ENCODE measurements at places on chromosomes 3 and 15.

- DNase-seq, result no peak
Measured at GRCh38 chr15:78312536-78312935, 13.1 kb upstream of the SKIC8 start.

DNA sequence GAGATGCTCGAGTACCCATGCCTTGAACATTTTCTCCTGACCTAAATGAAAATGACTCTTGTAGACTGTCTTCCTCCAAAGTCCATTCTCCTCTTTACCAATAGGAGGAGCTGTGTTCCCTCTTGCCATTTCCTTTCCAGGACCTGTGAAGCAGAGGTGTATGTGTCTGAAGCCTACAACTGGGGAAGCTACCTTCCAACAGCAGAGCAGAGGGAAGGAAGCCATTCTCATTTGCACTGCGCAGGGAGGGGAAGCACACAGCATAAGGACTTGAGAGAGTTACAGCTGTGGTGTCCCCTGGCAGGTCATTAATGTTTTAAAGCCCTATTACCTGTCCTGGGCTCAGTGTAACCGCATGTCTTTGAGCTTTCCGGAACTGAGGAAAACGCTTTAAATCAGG, 38.7 kb downstream of the HSPBAP1 start:
- peak; percentile 2 for DNase-seq

- peak; percentile 22 for DNase-seq
Measured at GRCh38 chr3:158313338-158313927, 203.5 kb downstream of the RSRC1 start.

DNA sequence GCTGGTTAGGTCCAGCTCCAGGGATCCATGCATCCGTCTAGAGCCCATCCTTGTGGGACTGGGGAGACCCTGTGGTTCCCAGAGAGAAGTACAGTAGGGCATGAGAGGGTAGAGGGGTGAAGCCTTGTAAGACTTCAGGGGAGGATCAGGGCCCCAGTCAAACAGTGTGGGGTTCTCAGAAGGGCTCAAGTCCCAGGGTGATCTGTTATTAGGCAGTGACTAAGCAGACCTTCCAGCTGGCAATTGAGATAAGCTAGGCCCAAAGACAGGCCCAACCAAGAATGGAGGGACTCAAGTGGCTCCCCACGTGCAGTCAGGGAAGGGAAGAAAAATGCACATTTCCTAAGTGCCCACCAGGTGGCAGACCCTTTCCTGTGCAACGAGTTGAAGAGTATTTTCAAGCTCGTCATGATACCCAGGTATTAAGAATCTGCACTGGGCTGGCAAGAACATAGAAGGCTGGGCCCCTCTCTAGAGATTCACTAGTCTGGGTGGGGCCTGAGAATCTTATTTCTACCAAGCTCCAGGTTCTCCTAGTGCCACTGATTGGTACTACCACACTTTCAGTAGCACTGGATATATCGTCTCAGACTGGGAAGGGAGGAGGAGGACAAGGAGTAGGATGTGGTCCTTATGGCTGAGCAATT, 240.8 kb downstream of the NR1D2 start:
- DNase-seq, result peak; percentile 45

GRCh38 chr15:98127586-98127985, 167.1 kb downstream of the ARRDC4 start:
- DNase-seq, result no peak

GRCh38 chr3:176623468-176624150, 573.7 kb downstream of the TBL1XR1 start:
- DNase-seq, result no peak

DNA sequence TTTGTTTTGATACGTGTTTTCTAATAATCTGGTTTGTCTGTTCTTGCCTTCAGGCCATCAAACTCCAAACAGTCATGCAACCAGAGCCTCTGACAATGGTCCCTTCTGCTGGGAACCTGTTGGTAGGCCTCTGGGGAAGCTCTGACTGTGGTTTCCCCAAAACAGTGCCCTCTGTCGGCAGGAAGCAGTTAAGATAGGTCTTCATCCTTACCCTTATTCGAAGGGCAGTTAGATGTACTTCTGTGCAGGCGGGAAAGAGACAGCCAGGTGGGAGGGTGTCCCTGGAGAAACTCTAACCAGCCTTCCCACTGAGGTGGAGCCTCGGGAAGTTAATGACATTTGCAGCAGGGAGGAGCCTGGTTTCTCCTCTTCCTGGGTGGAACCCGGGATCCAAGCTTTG, 81.6 kb upstream of the CHMP2B start:
- no peak for DNase-seq

DNA sequence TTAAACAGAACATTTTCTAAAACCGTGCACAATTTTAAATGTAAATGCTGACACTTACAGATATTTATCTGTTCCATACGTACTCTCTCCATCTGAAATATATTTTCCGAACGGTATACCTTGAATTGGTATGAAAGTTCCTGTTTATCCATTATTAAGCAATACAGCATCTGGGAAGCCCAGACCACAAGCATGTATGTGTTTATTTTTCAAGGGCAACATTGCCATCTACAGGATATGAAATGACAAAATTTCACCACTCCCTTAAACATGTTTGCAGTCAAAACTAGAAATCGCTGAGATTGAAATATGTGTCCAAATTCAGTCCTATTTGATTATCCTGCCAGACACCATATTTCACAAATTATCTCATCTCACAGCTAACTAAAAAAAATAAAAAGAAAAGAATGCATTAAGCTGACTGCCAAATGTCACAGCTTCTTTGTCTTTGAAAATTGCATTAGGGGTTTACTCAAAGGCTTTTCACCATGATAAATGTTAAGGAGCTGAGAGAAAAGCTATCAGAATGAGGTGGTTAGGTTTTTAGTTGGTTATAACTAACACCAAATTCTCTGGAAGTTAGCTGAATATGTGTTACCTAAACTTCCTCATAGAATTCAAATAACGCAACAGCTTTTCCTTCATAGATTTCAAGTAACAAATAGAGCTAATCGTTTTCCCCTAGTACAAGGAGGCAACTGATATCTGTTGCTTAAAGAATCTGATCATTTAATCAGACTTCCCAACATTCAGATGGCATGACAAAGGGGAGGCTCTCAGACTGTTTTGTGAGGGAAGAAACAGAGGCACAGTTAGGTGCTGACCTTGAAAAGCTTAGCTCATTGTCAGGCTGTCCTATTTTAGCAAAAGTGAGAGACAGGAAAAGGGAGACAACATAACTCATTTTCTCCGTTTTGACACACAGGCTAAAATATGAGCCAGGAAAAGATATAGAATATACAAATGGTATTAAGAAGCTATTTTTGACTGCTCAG, 533.1 kb downstream of the TBL1XR1 start:
- DNase-seq, result peak; percentile 50

DNA sequence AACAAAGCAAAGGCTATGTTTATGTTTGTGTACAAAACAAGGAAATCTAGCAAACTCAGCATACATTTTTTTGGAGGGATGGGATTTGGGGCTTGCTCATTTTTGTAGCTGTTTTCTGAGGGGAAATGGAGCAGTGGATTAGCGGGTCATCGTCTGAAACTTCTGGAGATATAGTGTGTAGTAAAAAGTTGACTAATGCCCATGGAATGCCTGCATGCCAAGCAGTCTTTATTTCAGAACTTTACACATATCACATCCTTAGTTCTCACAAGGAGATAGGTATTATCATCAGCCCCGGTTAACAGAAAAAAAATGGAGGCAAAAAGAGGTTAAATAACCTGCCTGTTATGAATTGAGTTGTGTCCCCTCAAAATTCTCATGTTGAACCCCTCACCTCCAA, 47.1 kb downstream of the ATP13A4 start:
- no peak for DNase-seq

- no peak for DNase-seq
Measured at GRCh38 chr3:48684480-48685143, 1.1 kb downstream of the NCKIPSD start.

DNA sequence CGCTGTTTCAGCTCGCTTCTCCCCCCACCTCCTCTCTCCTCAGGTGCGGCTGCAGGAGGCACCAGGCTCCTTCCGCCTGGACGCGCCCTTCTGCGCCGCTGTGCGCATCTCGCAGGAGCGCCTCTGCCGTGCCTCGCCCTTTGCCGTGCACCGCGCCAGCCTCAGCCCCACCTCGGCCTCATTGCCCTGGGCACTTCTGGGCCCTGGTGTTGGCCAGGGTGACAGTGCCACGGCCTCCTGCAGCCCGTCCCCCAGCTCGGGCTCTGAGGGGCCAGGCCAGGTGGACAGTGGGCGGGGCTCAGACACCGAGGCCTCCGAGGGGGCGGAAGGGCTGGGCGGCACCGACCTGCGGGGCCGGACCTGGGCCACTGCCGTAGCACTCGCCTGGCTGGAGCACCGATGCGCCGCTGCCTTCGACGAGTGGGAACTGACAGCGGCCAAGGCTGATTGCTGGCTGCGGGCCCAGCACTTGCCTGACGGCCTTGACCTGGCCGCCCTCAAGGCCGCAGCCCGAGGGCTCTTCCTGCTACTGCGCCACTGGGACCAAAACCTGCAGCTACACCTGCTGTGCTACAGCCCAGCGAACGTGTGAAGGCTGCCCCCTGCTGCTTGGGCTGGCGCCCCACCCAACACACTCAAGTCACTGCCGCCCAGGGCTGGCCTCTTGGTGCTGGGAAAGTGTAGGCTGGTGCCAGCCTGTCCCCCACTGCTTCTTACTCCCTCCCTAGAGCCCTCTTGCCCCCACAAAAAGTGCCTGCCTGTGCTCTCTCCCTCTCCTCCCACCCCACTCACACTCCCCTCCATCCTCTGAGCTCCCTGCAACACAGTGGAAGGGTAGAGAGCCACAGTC, 7.1 kb downstream of the ALG3 start:
- no peak for DNase-seq

DNA sequence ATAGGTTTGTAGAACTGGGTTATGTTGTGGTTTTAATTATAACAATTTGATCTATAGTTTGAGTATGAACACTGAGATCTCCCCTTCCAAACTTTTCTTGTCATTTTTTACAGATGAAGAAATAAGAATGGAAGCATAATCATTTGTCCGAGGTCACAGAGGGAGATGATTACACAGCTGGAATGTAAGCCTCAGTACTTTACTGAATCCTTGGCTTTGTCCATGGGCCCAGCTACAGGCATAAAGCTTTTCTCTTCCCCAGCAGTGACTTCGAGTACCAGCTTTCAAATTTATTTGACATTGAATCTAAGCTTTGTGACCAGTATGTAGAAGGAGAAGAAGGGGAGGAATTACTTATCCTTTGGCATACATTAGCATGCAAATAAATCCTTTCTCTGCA, 80.9 kb upstream of the DCBLD2 start:
- no peak for DNase-seq

GRCh38 chr15:39629906-39630305, 49.0 kb downstream of the THBS1 start:
- DNase-seq, result no peak

DNA sequence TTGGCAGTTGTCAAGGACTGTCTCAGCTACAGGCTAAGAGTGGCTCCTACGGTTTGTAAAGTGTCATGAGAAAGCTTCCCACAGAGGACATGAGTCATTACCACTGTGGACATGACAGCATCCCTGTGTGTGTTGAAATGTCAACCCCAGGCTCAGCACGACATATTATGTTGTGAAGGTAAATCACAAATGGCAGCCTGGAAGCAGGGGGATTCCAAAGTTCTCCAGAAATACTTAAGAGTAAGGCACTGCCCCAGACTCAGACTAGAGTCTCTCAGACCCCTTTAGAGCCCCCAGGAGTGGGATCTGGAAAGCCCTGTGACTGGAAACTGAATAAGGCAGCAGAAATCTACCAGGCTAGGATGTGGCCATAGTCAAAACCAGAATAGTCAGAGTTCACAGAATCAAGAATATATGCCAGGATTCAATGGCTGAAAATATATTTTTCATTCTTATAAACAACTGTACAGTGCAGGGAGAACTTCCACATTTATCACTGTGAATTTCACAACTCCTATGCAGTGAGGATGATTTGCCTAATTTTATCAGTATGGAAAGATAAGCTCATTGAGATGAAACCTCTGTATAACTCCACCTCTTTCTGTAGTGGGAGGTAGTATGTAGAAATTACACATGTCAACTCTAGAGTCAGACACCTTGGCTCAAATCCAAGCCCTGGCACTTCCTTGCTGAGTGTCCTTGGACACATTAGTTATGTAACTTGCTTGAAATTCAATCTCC, 237.1 kb upstream of the CFAP20DC start:
- DNase-seq, result no peak
